ENCODE measurements at places on chromosomes 7 and 10. TPM values are rescaled to one million over a fixed set of nuclear protein-coding genes. Genes with fewer than 3 reads are reported as not detected.

The OPALIN gene
- total RNA-seq: not detected

DNA sequence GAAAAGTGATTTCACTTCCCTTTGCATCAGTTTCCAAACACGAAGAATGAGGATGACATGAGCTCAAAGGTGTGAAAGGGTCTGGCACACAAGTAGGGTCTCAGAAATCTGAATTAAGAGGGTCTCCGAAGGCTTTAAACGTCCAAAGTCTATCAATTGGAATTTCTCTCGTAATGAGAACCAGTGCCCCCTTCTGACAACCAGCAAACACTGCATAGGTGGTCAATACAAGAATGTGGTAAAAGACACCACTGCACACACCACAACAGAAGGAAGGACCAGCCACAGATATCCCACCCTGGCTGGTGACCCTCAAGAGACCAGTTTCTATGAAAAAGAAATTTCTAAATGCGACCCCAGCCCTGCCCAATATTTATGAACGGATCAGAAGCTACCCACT lies 78.1 kb downstream of the CALN1 start:
- no peak for DNase-seq

DNA sequence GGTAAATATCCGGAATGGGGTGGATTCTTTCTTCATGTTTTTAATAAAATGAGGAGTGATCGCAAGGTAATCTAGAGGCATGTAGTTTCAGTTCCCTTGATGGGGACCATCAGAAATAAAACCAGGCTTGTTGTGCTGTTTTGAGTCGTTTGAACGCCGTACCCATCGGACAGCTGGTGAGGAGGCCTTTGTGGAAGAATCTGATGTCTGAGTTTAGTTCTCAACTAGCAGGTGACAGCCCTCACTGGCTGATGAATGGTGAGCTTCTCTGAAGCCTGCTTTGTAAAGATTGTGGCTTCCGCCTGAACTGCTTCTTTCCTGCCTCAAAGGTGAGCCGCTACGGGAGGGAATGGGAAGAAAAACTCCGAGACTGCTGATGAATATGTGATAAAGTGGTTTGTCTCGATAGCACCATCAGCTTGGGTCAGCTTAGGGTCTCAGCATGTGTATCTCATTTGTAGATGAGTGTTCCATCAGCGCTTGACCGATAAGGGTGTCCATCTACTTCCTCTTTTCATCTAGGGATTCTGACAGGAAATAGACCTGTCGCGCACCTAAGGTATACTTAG lies 977 bp downstream of the TMEM248 start:
- no peak for DNase-seq

DNA sequence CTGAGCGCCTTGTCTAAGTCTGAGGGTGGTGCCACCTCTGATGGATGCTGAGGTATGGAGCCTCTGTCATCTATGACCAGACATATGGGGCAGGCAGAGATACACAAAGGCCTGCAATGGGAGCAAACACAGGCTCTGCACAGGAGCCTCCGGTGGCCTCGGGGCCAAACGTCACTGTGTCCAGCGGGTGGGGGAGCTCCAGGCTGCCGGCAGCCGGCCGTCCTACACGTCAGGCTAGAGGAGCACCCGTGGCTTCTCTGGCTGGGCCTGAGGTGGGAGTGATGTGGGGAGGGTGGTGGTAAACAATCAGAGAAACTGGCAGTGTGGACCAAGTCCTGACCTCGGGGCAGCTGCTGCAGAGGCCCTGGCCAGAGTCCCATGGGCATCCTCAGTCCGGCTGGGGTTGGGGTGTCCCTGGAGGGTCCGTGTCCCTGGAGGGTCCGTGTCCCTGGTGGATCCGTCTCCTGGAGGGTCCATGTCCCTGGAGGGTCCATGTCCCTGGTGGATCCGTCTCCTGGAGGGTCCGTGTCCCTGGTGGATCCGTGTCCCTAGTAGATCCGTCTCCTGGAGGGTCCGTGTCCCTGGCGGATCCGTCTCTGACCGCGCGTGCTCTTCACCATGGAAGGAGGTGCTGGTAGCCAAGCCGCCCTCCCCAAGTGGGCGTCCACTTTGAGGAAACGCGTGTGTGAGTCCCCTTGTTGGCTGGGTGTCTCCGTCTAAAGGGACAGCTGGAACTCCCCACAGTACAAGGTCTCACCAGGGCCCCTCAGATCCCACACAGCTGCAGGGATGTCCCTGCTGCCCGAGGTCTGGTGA lies 24.2 kb upstream of the FAM20C start:
- no peak for DNase-seq

DNA sequence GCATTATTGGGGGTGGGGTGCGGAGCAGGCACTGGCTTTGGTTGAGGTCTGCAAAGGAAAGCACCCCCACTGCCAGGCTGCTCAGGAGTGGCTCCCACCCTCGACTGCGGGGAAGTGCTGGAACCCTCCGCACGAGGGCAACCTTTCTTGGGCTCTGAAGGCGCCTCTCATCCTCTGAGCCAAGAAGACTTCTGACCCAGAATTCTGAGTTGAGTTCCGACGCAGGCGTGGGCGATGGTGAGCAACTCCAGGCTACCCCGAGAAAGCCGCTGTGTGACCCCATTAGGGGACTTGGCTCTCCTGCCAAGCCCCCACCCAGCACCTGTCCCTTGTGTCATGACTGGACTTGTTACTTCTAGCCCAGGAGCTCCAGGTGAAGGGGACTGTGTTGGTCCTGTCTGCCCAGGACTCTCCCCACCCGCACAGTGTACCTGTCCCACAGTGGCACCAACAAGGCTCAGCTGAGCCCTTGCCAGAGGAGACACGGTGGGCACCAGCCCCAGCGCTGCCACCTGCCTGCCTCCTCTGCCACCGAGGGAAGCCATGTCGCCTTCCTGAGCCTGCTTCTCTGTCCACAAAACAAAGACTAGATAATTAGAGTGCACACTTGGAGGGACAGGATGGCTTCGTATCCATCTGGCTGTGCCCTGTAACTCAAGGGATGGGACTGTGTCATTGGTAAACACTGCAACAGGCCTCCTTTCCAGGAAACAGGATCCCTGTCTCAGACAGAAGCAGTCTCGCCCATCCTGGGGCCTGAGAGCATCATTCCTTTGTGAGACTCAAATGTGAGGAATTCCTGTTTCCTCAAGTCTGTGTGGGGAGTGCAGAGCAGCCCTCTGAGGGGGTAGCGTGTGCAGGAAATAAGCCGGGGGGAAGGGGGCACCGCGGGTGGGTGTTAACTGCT lies 128.8 kb downstream of the LHPP start:
- no peak for DNase-seq

- DNase-seq: no peak
Measured at GRCh38 chr7:127887631-127888030, 143.6 kb downstream of the LRRC4 start.

The SPAG6 gene
- not detected for total RNA-seq

The MYPN gene
- not detected for total RNA-seq

- DNase-seq: no peak
Measured at GRCh38 chr7:17371671-17372524, 73.4 kb downstream of the AHR start.

GRCh38 chr10:31320550-31321211 lies 1.7 kb downstream of the ZEB1 start:
- no peak for DNase-seq

GRCh38 chr7:24372961-24373955 lies 89.3 kb downstream of the NPY start:
- DNase-seq: no peak

- no peak for DNase-seq
Measured at GRCh38 chr7:91230503-91230902, 33.7 kb upstream of the FZD1 start.

Data from thoracic aorta (tissue), 2 donors.